PC-3 (cell line): ENCODE measurements at places on chromosomes 1 and 21.

- no peak for DNase-seq
Measured at GRCh38 chr1:108657356-108658080, 3.4 kb downstream of the HENMT1 start.

- peak; percentile 89 for DNase-seq
Measured at GRCh38 chr1:24411963-24412362, 1.6 kb downstream of the STPG1 start.

DNA sequence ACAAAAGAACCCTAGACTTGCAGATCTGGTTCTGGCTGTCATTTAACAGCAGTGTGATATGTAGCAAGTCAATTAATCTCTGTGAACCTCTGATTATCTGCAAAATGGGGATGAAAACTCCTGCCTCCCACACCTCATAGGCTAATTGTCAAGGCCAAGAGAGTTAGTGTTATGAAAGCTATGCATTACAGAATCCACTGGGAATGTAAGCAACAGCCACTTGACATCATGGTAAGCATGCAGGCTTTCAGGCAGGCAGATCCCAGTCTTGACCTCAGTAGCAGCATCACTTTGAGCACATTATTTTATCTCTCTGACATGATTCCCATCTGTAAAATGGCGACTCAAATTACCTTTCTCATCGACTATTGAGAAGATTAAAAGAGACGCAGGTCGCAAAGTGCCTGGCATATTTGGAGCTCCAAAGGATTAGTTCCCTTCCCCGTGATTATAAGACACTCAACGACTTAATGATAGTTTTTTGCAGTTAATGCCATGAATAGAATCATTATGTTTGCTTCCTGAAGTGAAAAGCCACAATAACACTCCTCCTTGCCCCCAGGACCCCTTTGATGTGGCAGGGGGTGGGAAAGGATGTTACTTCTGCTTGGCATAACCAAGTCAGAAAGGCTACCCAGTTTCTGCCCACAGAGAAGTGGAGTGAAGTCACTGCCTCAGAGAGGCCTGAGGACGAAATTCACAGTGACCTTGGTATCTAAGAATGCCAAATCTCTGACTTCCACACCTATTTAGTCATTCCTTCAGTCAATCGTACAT, 273.0 kb upstream of the NFIA start:
- no peak for DNase-seq

DNA sequence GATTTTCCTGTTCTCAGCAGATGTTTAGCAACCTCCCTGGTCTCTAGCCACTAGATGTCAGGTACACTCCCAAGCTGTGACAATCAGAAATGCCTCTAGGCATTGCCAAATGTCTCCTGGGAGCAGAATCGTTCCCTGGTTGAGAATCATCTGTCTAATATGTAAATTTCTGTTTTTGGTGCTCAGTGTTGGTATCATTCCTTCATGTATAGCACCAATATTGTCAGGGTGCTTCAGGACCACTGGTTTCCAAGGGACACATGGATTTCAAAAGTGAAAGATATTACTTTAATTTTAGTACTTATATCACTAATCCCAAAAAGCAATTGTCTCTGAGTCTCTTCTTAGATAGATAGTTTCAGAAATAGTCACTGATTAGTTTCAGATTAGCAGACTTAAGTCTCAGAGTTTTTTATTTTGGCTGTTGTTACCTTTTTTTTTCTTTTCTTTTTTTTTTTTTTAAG, 160.1 kb downstream of the PTPRC start:
- peak; percentile 9 for DNase-seq

DNA sequence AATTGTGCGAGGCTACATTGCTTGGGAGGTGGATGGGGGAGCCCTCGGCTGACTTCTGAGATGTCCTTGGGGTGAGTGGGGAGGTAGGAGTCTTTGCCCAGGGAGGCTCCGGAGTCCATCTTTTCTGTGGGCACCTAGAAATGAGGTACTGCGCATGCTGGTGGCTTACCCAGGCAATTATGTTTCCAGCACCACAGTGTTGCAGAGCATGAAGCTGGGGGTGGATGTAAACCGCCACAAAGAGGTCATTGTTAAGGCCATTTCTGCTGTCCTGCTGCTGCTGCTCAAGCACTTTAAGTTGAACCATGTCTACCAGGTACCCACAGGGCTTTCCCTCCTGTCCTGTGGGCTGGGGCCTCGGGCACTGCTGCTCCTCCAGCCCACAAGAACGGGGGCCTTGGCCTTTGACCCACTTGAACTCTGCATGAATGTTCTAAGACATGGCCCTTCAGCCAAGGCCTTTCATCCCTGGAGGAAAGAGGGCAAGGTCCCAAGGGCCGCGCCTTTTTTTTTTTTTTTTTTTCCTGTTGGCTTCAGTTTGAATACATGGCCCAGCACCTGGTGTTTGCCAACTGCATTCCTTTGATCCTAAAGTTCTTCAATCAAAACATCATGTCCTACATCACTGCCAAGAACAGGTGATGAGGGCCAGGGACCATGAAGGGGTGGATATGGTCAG, 14.6 kb downstream of the STRIP1 start:
- DNase-seq = no peak

DNA sequence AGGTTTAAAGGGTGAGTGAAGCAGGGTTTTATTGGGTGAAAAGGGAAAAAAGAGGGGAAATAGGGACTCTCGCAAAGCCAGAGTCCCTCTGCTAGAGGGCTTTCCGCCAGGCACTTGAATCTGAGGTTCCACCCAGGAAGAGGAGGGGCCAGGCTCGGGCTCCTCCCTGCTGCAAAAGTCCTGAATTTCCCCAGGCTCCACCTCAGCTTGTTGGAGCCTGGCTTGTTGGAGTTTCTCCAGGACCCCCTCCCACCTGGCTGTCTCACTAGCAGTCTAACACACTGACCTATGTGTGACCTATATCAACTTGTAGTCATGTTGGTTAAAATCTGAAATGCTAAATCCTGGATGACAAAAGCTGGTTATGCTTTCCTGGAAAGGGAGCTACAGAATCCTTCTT, 25.5 kb downstream of the GBP2 start:
- no peak for DNase-seq

GRCh38 chr1:11653861-11654136, 430 bp downstream of the FBXO2 start:
- DNase-seq = no peak

DNA sequence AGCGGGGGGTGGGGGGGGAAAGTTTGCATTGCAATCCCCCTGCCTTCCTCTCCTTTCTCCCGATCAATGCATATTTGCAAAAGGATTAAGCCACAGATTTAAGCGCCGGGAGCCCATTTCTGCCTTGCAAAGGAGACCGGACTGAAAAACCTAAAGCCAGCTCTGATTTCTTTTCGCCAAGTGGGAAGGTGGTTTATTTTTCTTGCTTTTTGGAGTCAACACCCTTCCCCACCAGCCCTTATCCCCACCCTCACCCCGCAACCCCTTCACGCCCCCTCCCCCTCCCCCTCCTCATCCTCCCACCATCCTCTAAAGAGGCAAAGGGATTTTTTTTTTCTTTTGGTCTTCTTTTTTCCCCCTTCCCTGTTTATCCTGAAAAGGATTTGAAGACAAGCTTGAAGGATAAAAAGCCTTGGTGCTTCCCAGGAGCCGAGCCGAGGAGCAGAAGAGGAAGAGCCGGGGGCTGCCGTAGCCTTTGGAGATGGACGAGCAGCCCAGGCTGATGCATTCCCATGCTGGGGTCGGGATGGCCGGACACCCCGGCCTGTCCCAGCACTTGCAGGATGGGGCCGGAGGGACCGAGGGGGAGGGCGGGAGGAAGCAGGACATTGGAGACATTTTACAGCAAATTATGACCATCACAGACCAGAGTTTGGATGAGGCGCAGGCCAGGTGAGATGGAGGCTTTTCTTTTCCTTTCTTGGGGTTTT, 513 bp downstream of the PBX1 start:
- DNase-seq = peak; percentile 44

GRCh38 chr21:38504066-38504465, 5.8 kb upstream of the ERG start:
- DNase-seq = no peak

DNA sequence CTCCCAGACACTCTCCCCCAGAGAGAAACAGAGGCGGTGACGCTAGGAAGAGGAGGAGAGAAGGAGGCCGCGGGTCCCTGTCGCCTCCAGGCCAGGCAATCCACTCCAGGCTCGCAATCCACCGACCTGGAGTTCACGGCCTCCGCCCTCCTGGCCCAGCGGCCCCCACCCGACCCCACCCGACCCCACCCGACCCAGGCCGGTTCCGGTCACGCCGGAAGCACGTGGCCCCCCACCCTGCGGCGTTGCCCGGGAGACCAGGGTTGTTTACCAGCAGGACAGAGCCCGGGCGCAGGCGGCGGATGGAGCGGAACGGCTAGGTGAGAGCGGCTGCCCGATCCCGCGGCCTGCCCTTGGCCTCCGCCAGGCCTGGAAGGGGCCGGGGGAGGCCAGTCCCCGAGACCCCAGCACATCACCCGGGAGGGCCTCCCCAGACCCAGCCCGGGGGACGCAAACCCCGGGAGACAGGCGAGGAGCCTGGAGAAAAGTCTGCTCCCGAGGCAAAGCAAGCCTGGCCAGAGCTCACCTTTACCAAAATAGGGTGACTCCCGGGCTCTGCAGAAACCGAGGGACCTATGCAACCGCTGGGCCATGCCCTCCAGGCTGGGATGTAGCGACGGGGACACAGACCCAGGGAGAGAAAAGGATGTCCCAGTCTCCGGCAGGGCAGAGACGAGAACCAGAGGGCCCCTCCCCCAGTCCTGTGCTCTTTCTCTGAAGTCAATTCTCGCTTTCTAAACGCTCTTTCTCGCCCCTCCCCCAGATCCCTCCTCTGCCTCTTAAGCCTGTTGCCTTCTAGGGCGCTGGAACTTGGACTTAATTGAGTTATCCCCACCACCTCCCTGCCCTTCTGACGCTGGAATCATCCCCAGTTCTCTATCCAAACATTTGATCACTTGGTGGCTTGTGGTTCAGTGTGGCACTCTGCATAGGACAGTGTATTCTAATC, at the start of the genes PLA2G2C and UBXN10:
Gene PLA2G2C (minus strand): TSS at position 685 of the 949 bp plus-strand sequence. CDS start 9,155 bp downstream, outside the sequence.
Gene UBXN10 (plus strand): TSS at position 263 of the 949 bp plus-strand sequence. CDS start 4,466 bp downstream, outside the sequence.
- no peak for DNase-seq

DNA sequence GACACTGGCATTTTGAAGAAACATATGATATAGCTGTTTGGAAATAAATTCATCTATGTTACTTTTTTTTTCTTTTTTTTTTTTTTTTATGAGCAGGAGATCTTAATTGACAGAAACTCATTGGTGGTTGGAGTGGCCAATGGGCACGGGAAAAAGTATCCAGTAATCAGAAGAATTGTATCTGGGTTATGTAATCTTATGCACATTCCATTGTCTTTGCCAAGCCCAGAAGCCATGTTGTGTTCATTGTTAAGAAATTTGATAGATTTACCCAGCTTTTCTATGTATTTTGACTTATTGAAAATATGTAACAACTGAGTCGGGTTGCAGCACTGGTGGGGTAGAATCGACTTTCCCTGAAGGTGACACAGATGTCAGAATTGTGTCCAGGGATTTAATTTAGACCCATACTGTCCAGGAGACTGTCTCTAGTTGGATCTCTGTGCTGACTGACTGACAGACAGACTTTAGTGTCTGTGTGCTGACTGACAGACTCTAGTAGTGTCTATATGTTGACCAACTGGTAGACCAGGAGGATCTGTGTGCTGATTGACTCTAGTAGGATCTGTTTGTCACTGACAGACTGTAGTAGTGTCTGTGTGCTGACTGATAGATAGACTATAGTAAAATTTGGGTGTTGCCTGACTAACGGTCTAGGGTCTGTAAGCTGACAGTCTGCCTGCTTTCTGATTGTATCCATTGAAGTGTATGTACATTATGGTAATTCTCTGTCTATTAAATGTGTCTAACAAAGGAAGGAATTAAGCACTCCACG, 12.3 kb upstream of the C4BPB start:
- DNase-seq = no peak

DNA sequence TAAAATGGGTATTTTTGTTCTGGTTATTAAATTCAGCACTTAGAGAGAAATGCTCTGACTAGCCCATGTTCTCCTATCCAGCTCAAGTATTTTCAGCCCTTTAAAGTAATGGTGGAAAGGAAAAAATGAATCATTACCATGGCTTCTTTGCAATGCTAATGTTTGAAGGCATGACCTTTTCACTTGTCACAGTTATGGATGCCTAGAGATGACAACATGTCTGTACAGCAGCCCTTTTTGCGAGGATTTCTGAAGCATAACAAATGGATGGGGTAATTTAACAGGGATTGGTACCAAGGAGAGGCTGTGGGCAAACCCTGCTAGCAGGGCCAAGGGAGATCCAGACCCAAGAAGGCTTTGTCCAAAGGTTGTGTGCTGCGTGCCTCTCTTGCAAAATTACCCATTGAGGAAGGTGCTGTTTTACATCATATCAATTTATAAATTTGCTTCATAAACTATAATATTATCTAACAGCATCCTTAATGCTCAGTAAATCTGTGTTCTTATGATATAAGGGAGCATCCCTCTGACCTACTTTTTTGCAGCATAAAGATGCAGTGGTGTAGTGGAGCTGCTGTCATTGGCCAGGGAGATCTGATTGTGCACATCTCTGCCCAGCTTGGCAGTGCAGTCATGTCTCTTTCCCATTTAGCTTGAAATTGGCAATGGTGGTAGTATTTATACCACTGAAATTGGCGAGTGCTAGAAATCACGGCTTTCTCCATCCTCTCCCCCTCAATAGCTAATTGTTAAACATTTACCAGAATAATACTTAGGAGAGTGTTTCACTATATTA, 327.1 kb downstream of the PCP4 start:
- DNase-seq = no peak

DNA sequence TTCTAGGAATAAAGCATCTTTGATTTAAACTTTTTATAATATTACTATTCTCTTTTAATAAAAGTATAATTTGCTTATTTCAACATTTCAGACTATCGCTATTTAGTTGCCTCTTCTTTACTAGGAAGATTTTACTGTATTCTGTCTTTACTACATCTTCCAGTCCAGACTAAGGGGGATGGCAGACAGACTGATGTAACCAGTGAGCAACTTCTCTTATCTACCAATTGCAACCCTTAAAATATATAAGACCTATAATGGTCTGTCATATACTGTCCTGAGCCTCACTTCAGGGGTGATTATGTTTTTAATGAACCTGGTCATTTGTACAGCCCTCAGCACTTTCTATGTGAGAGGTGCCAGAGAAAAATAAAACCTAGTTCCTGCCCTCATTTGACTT, 87.0 kb downstream of the UBE2U start:
- DNase-seq = no peak

DNA sequence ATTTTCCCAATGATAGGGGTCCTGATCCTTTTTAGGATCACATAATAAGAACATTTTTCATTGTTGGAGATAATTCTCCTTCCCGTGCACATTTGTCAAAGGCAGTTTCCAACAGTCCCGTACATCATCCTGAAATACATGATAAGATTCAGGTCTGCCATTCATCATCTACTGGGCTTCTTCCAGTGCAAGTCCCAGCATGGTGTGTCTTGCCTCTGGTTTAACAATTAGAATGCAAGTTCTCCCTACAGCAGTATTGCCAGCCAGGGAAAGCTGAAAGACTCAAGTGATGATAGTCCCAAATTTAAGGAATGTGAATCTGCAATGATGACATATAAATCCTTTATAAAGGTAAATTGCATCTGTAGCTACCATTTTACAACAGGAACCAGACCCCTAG, 146.2 kb downstream of the DAB1 start:
- DNase-seq = no peak
